ENCODE measurements at places on chromosomes 7 and 10.
A peak's percentile ranks its signal among the peaks of the same experiment; 100 is the strongest.

DNA sequence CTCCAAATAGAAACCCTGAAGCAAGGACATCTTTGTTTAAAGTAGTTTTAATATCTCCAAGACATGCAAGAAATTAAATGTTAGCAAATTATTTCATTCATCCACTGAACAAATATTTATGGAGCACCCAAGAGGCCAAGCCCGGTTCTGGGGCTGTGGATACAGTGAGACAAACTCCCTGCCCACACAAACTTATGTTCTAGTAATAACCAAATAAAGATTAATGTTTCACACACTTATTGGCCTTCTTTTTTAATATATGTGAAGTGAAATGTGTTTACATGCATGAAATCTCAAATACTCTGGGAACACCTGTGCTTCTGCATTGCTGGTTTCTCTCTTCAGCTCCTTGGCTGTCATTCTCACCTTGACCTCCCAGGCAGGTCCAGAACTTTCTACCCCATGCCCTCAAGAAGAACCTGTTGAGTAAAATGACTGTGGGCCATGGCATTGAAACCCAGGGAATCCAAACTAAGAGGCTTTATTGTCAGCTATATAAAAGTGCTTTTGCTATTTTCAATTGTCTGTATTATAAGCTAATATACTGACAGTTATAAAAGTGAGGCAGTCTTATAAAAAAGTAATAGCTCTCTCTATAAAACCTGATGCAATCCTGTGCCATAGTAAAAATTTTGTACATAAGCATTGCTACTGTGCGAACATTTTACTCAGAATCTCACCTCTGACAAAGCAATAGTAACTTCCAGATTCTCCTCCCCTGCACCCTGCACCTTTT, 43.7 kb downstream of the SVIL start:
- H3K27me3 ChIP-seq: no peaks in the 10 kb centered on the region
- H3K4me1 ChIP-seq: peaks cover 24% of the 10 kb centered on the region
- no peak for DNase-seq
- H3K36me3 ChIP-seq: peaks cover 19% of the 10 kb centered on the region
- H3K27ac ChIP-seq: peak overlapping the region; percentile 92
- peak overlapping the region; percentile 15 for H3K4me3 ChIP-seq

GRCh38 chr10:131738396-131738735, 162.4 kb upstream of the PPP2R2D start:
- no peak overlapping the region for H3K27ac ChIP-seq
- H3K27me3 ChIP-seq: no peaks in the 10 kb centered on the region
- H3K4me3 ChIP-seq: no peak overlapping the region
- H3K4me1 ChIP-seq: no peaks in the 10 kb centered on the region
- H3K36me3 ChIP-seq: no peaks in the 10 kb centered on the region
- DNase-seq: no peak

GRCh38 chr7:132463922-132464321, 112.3 kb downstream of the PLXNA4 start:
- no peak overlapping the region for H3K27ac ChIP-seq
- H3K36me3 ChIP-seq: no peaks in the 10 kb centered on the region
- H3K27me3 ChIP-seq: peaks cover 18% of the 10 kb centered on the region

DNA sequence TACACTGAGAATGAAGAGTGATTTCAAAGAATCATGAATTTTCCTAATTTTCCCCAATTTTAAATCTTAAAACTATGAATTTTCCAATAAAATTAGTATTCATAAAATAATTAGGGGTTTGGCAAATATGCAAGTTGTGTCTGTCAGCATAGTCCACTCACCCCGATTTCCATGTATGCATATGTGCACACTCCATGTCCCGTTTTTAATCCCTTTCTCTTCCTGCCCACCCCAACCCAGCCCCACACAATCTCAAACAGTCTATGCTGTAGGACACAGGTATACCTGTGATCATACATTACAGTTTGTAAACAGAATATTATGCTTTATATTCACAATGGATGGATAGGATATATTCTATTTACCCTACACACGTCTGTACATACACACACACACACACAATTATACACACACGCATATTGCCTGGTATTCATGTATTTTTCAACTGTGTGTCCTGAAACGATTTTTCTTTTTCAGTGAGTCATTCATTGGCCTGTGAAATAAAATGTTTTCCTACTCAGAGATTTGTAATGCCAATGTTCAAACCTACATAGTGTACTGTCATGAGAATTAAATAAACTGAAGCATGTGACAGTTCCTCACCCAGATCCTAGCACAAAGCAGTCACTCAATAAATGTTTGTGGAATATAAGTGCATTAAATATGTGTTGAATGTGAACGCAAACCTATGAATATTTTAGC, 144.3 kb downstream of the PDE1C start:
- H3K27me3 ChIP-seq: no peaks in the 10 kb centered on the region
- H3K4me3 ChIP-seq: no peak overlapping the region
- no peak overlapping the region for H3K27ac ChIP-seq
- H3K36me3 ChIP-seq: no peaks in the 10 kb centered on the region
- H3K4me1 ChIP-seq: no peaks in the 10 kb centered on the region

GRCh38 chr7:28704706-28705105, 253.4 kb downstream of the TRIL start:
- H3K27me3 ChIP-seq: no peaks in the 10 kb centered on the region
- H3K27ac ChIP-seq: no peak overlapping the region
- H3K36me3 ChIP-seq: no peaks in the 10 kb centered on the region
- no peak for DNase-seq
- H3K4me1 ChIP-seq: no peaks in the 10 kb centered on the region

Data from MCF 10A (cell line).